Neuronal stem cell (in vitro differentiated cells): ENCODE measurements at places on chromosomes 4 and X.

DNA sequence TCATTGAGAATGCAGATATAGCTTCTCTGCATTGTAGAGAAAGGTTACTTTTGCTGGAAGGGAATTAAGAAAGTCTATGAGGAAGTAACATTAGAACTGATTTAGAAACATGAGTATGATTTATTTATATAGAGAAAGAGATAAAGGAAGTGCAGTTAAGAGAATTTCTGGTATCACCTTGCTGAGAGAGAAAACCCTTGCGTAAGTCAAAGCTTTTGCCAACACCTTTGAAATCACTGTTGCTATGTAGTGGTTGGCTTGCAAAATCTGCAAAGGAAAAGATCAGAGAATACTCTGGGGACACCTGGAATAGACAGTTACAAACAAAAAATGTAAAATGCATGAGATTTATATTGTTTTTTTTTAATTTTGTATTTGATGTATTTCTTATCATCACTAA lies 137.3 kb upstream of the RXFP1 start:
- no peak for DNase-seq

DNA sequence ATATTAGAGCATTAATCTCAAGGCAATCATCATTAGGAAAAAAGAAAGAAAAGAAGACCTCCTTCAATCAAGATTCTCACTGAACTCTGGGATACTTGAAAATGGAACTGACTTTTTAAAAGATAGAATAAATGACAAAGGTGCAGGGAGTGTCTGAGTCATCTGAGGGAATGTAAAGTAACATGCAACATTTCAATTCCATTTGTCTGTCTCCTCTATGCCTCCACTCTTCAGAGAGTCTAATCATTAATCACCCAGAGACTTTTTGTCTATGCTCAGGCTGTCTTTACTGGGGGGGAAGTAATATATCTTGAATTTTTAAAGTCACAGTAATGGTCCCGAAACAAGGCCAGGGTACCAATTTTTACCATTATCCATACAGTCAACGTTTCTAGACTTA lies 55.0 kb upstream of the PACRGL start:
- no peak for DNase-seq

GRCh38 chr4:78971776-78972175 lies 32.5 kb upstream of the PAQR3 start:
- DNase-seq = no peak

GRCh38 chr4:38943343-38943742 lies 75.7 kb downstream of the FAM114A1 start:
- no peak for DNase-seq

DNA sequence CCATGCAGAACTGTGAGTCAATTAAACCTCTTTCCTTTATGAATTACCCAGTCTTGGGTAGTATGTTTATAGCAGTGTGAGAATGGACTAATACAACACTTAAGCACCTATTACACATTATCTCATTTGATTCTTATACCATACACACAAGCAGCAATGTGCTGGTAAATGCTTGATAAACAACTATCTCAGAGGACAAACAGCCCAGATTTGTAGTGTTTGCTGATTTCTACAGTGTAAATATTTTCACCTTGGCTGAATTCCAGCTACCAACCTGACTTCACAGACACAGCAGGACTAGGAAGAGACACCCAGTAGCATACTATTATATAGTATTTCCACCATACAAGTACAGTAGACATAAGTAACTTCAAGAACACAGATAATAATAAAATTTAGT lies 406.5 kb upstream of the CNKSR2 start:
- no peak for DNase-seq

DNA sequence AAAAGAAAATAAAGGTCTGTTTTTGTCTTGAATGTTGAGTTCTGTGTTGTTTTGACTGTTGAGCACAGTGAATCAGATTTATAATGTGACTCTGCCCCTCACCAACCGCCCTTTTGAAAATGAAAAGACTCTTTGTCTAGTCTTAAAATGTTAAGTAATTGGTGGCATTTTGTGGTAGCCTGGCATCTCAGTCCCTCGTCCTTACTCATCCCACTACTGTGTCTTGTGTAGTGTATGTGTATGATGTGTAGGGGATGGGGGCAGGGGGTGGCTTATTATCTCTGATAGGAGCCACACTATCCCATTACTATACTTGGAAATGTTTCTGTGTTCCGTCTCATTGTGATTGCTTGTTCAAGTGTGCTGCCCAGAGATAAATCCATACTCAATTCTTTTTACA lies 12.2 kb downstream of the KLHL34 start:
- no peak for DNase-seq

GRCh38 chrX:32501606-32502005 lies 709.7 kb downstream of the DMD start:
- DNase-seq = no peak

GRCh38 chr4:14771094-14771493 lies 231.2 kb upstream of the CPEB2 start:
- DNase-seq = no peak
